Mesenchymal stem cell (in vitro differentiated cells and primary cell): ENCODE measurements at places on chromosomes 4 and X.

- no peak for DNase-seq
Observed at GRCh38 chrX:132001127-132001526, 22.0 kb upstream of the STK26 start.

- DNase-seq: no peak
Observed at GRCh38 chr4:118279328-118279727, 73.5 kb downstream of the PRSS12 start.

- DNase-seq: peak; percentile 36
Observed at GRCh38 chr4:5474756-5475155, 233.6 kb downstream of the EVC2 start.

DNA sequence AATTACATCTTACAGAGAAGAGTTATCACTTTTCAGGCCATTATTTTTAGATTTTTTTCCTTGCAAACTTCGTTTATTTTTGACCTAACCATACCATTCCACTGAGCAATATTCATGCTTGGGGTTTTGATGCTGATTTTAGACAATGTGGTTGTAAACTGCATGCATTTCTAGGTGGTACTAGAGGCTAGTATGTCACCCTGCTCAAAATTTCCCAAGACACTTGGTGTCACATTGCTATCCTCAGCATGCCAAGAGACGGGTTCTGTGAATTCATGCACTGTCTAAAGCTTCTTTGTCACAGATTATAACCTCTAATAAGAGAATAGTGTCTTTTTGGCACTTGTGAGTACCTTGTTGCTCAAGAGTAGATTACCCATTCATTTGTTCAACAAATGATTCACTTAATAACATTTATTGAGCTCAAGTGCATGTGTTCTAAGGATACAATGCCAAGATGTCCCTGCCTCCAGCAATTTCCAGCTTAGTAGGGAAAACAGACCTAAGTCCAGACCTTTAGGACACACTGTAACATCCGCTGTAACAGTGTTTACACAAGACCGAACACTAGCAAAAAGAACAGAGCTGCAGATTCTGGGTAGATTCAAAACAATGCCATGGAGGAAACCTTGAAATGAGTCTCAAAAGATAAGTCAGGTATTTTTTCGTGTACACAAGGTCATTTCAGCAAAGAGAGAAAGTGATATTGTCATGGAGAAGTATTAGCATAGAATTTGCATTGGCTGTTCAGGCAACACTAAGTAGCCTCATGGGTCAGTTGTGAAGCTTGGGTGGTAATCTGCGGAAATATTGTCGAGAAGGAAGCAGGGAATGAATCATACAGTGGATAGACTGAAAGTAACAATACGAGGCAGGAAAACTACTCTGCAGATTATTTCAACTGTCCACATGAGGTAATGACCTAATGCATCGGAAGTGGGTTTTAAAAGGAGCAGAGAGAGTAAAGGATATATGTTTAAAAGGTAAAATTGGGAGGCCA, 515.1 kb upstream of the ZFP42 start:
- DNase-seq: peak; percentile 83

DNA sequence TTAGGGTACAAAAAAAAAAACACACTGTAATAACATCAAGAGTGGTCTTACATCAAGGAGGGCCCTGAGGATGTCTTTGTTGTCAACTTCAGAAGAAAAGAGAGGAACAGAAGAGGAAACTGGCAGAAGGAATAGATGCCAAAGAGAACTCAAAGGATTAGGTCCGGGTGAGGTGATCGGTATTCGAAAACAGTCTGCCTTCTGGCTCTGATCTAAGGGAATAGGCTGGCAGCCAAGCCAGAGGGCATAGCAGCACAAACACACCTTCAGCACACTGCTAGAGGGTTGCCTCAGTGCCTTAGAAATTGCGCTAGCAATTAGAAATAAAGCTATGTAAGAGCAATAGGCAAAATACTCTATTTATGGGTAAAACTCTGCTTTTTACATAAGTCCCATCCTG, 91.4 kb upstream of the TTC29 start:
- DNase-seq: no peak

DNA sequence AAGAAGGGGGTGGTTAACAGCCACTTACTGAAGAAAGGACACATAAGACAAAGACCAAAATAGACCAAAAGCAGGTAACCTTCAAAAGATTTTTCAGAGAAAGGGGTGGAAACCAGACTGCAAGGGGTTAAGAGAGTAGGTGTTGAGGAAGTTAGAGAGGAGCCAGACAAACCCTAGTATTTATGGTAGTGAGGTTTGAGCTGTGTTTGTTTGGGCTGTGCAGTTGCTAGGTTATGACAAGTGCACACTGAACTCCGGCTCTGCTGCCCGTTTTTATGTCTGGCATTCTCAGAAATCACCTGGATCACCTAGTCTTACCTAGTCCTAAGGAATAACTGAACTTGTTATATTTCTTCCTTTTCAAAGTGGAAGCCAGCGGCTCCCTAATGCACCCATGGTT, 22.9 kb upstream of the G3BP2 start:
- peak; percentile 55 for DNase-seq

GRCh38 chrX:11537141-11537540, 128.6 kb downstream of the ARHGAP6 start:
- DNase-seq: no peak

- DNase-seq: no peak
Observed at GRCh38 chr4:158885564-158885963, 116.7 kb downstream of the FNIP2 start.

GRCh38 chr4:3251691-3252479, 2.9 kb downstream of the MSANTD1 start:
- DNase-seq: no peak

- no peak for DNase-seq
Observed at GRCh38 chrX:28225513-28225912, 244.3 kb upstream of the DCAF8L1 start.

GRCh38 chr4:109065006-109065405, 237.5 kb downstream of the COL25A1 start:
- no peak for DNase-seq

DNA sequence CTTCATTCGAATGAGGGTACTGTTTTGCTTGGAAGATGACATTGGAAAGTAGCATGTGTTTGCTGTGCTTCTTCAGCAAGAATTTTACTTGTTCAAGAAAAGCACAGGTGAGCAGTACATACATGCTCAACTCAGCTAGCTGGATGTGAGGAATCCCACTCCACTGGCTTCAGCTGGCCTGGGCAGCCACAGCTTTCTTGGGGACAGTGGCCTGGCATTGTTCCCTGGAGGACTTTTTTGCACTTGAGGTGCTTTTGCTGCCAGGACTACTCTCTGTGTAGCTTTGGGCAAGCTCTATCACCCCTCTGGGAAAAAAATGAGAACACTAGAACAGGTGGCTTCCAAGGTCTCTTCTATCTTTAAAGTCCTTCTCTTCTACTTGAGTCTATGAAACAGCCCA, 184.3 kb downstream of the LDB2 start:
- no peak for DNase-seq
